Activated naive CD4-positive, alpha-beta T cell treated with anti-CD3 and anti-CD28 coated beads for 36 hours (primary cell): ENCODE measurements at places on chromosomes 1 and 21. TPM values are rescaled to one million over a fixed set of nuclear protein-coding genes. Genes with fewer than 3 reads are reported as not detected.
A peak's percentile ranks its signal among the peaks of the same experiment; 100 is the strongest.

The ZNF124 gene
- total RNA-seq = 10.6 TPM

The RER1 gene
- 124 TPM for total RNA-seq

DNA sequence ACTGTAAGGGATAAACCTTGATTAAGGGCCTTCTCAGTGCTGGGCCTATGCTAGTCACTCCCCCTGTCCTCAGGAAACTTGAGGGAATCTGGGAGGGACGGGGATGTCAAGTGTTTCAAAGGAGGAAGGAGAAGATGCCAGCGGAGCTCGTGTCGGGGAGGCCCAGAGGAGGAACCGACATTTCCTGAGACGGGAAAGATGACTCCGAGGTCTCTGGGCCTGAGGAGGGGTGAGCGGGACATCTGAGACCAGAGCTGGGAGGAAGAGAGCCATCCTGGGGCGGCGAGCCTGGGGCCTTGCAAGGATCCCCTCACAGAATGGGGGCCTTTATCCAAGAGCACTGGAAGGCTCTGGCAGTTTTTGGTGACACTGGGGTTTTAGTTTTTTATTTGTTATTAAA is 10.4 kb downstream of the SLC66A1 start:
- DNase-seq = no peak

The CLIC6 gene
- 0.12 TPM for total RNA-seq

GRCh38 chr1:195251900-195252299 is 1356.3 kb downstream of the KCNT2 start:
- DNase-seq = no peak

The KRTAP7-1 gene
- total RNA-seq = not detected

- DNase-seq = peak; percentile 28
These were observed 406 bp downstream of the HTR1D start for GRCh38 chr1:23216771-23217420.

The CNR2 gene
- total RNA-seq = not detected

The CITED4 gene
- total RNA-seq = 2.4 TPM

DNA sequence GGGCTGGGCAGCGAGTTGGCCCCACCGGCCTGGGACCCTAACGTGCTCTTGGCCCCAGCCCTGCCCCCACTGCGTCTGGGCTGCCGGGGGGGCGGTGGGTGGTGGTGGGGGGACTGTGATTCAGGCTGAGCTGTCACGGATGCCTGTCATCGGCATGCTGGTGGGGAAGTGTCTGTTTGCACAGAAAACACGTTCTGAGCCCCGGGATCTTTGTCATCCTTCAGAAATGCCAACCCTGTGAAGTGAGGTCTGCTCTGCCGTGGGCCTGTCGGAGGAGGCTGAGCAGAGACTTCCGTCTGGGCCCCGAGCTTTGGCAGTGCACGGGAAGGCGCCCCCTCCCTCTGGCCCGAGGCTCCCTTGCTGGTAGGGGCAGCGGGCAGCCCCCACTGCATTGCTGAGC is 24.3 kb upstream of the PLCH2 start:
- DNase-seq = no peak

The GIPC2 gene
- total RNA-seq = 0.31 TPM

GRCh38 chr1:54336116-54336515 is 70.1 kb downstream of the SSBP3 start:
- no peak for DNase-seq

DNA sequence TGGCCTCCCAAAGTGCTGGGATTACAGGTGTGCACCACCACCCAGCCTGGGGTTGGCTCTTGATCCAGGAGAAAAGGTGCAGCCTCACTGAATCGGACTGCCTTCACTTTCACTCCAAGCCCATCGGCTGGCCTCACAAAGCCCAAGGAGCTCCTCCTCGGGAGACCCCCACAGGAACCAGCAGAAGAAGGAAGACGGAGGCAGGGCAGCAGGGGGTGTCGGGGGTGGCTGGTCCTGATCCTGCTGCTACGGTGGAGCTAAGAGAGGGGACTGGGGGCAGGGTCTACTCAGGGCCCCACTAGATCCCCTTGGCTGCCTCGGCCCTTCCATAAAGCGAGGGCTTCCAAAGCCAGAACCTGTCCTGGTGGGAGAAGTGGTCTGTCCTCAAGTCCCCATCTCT is 93.9 kb downstream of the STUM start:
- DNase-seq = no peak

DNA sequence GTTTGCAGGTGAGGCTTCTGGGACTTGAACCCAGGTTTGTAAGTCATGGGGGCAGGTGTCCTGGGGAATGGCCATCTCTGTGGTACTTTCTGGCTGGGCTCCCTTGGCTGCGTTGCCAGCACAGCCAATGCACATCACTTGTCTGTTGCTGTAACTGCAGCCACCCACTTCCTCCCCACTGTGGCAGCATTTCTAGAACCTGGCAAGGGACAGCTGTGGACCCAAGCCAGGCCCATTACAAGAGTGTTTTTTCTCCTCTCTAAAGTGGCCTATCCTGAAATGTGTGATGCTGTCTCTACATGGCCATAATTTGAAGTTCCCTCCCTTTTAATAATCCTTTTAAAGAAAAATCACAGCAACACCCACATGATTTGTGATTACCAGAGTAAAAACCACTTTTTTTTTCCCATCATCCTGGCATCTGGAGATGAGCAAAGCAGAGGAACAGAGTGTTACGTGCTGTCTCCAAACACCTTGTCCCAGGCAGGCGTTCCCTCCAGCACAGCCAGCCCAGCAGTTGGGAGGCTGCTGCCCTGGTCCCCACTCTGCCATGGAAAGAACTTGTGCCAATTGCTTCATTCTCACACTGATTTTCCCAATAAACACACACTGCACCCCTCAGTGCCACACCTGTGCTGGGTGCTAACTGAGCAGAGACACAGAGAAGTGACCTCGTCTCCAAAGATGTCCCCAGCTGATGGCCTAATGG is 360.6 kb upstream of the USP24 start:
- no peak for DNase-seq

The AKT3 gene
- total RNA-seq = 19.1 TPM

DNA sequence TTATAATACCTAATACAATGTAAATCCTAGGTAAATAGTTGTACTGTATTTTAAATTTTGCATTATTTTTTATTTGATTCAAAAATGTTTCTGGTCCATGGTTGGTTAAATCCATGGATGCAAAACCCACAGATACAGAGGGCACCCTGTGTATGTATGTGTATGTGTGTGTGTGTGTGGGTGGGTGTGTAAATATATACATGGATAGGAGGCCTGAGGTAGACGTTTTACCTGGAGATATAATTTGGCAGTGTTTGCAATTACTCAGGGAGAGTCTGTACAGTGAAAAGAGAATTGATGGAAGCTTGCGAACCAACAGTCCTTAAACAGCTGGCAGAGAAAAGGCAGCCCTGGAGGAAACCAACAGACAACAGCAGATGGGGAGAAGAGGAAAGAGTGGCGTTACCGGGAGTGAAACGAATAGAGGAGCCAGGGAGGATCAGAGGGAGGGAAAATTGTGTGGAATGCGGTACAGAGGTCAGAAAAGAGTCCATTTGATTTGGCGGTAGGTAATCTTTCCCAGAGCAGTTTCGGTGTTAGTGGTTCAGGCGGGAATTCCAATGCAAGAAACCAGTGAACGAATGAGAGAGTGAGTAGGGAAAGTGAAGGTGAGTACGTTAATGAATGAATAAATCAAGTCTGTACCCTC is 47.9 kb upstream of the NBL1 start:
- no peak for DNase-seq

The NPHS2 gene
- not detected for total RNA-seq

GRCh38 chr1:15330028-15330427 is 79.7 kb upstream of the EFHD2 start:
- DNase-seq = no peak

- no peak for DNase-seq
These were observed 11.0 kb downstream of the COL6A2 start for GRCh38 chr21:46108827-46109312.

DNA sequence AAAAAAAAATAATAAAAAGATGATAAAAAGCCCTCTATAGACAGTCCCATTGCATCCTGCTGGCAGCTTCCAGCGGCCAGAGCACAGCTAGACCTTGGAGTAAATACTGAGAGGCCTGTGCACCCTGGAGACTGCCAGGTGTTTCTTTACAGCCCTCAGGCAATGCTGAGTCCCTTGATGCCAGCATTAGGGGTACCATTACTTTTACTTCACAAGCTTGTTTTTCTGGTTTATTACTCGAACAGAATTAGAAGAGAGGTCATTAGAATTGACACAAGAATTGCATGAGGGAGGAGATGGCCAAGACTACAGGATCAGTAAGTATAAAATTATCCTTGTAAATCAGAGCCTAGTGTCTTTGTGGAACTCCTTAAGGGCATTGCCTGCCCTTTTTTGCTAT is 43.6 kb downstream of the AKNAD1 start:
- no peak for DNase-seq

- no peak for DNase-seq
These were observed 61.6 kb upstream of the HMGB4 start for GRCh38 chr1:33802268-33802667.

- no peak for DNase-seq
These were observed 269.4 kb downstream of the RWDD3 start for GRCh38 chr1:95503278-95504030.

The RGSL1 gene
- not detected for total RNA-seq

- no peak for DNase-seq
These were observed 6.2 kb upstream of the TMEM200B start for GRCh38 chr1:29129916-29130315.

The MATN1 gene
- 0.36 TPM for total RNA-seq

- DNase-seq = no peak
These were observed 147.5 kb downstream of the FOXD2 start for GRCh38 chr1:47585141-47585902.

The DYNLT5 gene
- total RNA-seq = not detected

- DNase-seq = no peak
These were observed 29.5 kb downstream of the SYNJ1 start for GRCh38 chr21:32698286-32698685.

The CELA3A gene
- total RNA-seq = not detected

The HRNR gene
- total RNA-seq = not detected

DNA sequence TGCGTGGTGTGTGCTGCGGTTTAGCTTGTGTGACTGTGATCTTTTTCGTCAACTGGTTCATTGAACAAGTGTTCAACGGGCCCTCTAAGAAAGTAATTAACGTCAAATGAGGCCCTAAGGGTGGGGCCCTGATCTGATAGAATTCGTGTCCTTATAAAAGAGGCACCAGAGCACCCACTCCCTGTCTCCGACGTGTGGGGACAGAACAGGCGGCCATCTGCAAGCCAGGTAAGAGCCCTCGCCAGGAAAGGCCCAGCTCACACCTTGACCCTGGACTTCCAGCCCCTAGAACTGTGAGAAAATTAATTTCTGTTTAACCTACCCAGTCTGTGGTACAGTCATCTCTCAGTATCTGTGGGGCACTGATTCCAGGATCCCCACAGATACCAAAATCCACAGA is 20.4 kb upstream of the SAMD11 start:
- no peak for DNase-seq

GRCh38 chr21:42164064-42164789 is 54.7 kb upstream of the ABCG1 start:
- DNase-seq = peak; percentile 83

The ARHGAP30 gene
- total RNA-seq = 106 TPM

- DNase-seq = no peak
These were observed 824.6 kb upstream of the TMPRSS15 start for GRCh38 chr21:19228226-19228625.

- DNase-seq = no peak
These were observed 186.0 kb downstream of the LEPR start for GRCh38 chr1:65606426-65606825.

DNA sequence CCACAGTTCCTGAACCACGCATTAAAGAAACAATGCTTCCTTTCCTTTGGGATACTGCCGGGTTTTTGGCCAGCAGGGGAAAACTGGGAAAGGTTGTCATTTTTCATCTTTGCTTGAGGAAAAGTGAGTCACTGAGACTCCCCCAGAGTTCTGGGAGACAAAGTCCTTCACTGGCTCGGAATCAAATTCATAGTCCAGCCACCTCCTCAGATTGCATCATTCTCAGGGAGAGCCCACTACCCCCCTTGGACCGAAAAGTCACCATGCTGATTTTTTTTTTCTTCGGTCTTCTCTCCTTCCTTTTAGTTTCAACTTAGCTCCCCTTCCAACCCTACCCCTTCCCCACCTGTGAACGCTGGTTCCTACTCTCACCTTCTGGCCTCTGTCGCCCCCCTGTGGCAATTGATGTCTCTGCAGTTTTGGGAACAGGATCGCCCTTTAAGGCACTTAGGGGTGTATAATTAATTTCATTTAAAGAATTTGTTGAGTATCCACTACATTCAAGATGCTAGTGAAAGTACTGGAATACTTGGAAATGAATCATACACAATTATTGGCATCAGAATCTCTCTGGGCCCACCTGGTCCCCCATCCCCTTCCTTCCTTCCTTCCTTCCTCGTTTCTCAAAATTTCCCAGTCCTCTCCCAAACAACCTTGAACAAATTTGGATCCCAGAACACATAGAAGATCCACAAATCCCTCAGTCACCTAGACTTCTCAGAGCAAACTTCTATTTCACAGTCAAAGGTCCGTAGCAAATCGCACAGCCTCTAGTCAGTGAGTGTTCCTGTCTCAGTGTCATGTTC is 6.9 kb downstream of the ACKR1 start:
- DNase-seq = peak; percentile 74

GRCh38 chr1:73775896-73776295 is 422.1 kb downstream of the LRRIQ3 start:
- DNase-seq = no peak

The GSTM5 gene
- not detected for total RNA-seq

The RGS18 gene
- not detected for total RNA-seq

- DNase-seq = no peak
These were observed 78.9 kb downstream of the OBSCN start for GRCh38 chr1:228286505-228287417.

DNA sequence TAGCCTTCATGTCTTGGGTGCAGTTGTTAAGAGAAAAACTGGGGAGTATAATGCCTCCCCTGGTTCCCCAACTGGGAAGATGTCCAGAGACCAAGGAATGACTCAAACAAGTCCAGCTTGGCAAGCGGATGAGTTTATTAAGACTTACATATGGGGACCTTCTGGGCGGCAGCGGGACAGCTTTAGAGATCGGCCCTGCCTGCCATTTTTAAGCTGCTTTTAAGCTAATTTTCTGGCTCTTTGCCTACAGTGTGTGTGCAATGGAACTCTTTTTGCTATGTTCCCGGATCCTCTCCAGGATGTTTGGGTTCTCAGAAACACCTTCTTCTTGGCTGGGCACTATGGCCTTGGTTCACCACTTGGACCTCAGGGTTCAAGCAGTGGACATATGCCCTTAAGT is 99.5 kb downstream of the RYR2 start:
- DNase-seq = no peak
